Activated effector memory CD4-positive, alpha-beta T cell treated with anti-CD3 and anti-CD28 coated beads, Interleukin-2, amount 50 U/mL, for 16 hours (primary cell): ENCODE measurements at places on chromosomes 2 and 18.

DNA sequence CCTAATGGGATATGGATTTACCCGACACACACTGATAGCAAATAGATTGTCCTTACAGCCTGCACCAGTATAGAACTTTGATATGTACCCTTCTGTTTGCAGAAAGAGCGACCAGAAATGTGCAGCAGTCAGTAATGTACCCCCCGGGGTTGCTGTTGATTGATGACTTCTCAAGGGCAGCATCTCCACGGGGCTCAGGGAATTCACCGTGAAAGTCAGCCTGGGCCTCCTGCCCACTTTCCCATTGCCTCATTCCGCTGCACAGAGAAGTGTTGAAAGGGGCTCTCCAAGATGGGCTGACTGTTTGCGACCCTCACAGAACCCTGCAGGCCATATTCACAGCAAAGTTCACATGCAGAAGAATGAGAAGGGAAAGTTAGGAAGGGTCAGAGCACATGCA, 241.3 kb downstream of the PRKCE start:
- no peak for DNase-seq

GRCh38 chr2:26847307-26847654, 651 bp upstream of the DPYSL5 start:
- DNase-seq, result no peak

- no peak for DNase-seq
Observed at GRCh38 chr2:208036357-208036756, 11.0 kb upstream of the PLEKHM3 start.

DNA sequence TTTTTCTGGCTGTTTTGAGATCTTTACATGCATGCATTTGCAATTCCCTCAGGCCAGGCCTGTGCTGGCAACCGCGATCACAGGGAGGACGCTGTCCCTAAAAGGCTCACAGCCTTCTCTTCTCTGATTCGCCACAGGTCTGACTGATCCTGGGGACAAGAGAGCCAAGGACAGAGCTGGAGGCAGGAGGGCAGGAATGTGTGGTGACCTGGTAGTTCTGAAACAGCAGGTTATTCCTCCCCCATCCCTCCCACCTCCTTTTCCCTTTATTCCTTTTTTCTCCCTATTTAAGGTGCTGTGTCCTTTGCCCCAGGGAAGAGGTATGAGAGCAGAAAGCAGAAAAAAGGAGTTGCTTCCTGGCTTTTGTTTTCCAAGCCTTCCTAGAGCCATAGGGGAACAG, 21.9 kb downstream of the TMEM177 start:
- no peak for DNase-seq

GRCh38 chr2:172596776-172597175, 40.9 kb downstream of the PDK1 start:
- no peak for DNase-seq

DNA sequence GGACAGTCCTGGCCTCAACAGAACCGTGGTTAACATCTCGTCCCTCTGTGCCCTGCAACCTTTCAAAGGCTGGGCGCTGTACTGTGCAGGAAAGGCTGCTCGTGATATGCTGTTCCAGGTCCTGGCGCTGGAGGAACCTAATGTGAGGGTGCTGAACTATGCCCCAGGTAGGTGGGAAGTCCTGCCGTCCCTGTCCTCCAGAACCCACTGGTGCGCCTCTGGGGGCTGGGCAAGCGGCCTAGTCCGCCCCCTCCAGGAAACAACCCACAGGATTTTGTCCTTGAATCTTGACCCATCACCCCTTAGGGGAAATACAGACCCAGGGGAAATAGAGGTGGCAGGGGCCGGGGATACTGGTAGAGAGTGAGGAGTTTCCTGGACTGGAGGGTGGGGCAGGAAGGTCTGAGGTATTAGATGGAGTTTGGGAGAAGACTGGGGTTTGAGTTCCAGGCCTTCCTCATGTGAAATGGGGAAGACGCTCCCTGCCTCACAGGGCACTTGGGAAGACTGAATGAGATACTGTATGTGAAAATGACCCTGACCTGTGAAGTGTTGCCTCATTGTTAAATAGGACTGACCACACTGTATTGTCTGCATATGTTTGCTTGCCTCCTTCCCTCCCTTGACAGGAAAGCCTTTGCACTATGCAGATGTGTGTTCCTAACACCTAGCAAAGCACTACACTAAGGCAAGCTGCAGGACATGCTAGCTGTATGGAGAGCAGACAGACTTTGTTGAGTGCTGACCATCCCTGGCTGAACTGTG, 1.4 kb downstream of the SPR start:
- no peak for DNase-seq

- no peak for DNase-seq
Observed at GRCh38 chr2:195363496-195363895, 293.5 kb upstream of the SLC39A10 start.

- DNase-seq, result no peak
Observed at GRCh38 chr2:133710613-133711012, 142.3 kb upstream of the NCKAP5 start.

GRCh38 chr2:33380001-33380609, 96.3 kb upstream of the RASGRP3 start:
- no peak for DNase-seq

DNA sequence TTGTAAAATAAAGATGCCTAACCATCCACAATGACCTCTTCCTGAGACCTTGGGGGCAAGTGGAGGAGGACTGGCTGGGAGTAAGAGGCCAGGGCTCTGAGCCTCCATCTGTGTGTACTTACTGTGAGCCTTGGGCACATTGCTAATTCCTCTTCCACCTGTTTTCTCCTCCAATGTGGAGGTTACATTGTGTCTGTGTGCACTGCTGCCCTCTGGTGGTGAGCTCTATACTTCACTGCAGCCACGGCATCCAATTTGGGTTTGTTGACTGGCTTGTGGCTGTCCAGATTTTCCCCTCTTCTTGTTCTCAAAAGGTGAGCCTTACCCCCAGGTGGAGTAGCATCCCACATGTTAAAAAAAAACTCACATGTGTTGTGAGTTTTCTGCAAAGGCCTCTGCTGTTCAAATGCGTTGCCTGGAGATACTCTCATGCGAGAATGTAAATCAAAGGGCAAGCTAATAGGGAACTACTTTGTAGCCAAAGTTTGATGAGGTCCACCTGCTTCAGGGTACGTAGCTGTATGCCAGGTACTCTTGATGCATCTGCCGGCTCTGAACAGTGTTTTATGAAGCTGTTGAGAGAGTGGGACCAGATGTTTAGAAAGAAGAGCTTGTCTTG, 80.8 kb downstream of the APOB start:
- peak; percentile 88 for DNase-seq

DNA sequence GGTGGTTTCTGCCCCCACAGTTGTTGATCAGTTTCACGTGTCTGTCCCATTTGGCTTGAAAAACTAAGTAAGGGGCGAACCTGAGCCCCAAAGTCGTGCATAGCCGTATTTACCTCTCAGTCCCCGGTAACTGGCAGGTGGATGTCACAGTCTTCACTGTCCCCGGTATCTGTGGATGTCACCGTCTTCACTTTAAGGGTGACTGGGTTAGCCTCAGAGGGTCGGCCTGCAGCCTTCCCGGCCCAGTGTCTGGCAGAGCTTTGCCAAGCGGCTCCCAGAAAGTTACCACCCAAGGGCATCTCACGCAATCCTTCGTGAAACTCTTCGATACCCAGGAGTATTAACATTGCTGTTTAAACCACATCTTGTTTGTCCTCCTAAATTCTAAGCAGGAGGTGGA, 125.3 kb upstream of the CTDP1 start:
- DNase-seq, result no peak

- DNase-seq, result no peak
Observed at GRCh38 chr2:86283411-86284030, 53.9 kb downstream of the REEP1 start.

GRCh38 chr2:162245781-162246180, 2.5 kb upstream of the FAP start:
- no peak for DNase-seq

GRCh38 chr18:60987963-60988362, 345.3 kb upstream of the CDH20 start:
- DNase-seq, result no peak

GRCh38 chr2:37555457-37555856, 116.0 kb downstream of the CDC42EP3 start:
- DNase-seq, result no peak

- no peak for DNase-seq
Observed at GRCh38 chr2:25042321-25043240, 705 bp downstream of the EFR3B start.

DNA sequence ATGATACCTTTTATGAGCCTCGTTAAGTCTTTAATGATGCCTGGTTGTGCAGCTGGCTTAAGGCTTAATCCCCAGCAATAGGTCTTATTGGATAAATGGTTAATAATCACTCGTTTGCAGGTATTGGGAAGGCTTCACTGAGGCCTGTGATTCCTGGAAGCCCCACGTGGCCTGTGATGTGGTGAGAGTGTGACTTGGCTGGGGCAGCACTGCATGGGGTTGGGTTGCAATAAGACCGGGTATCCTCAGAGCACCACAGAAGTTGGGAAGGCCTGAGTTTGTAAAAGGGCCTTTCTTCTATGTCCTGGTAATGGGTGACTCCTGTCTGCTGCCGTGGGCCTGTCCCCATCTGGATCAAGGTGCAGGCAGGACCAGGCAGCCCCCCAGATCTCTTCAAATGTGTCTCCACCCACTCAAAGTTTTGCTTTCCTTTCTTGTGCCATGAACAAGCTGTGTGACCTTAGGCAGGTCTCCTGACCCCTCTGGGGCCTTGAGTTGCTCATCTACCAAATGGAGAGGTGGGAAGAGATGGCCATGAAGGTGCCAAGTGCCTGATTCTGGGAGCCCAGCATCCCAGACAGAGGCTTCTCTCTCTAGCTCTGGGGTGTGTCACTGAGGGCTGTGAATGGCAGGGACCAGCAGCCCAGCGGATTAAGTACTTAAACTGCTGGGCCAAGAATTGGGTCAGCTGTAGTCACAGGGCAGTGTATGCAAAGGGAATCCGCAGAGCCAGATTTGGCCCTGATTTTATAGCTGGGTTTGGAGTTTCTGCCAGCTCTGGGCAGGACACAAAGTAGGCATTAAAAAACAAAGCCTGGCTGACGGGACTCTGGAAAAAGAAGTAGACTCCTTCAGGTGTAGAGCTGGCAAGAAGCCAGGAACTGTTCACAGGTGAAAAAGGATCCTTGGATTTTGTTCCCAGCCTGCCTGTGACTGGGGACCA, 24.4 kb downstream of the LBH start:
- DNase-seq, result no peak

- DNase-seq, result no peak
Observed at GRCh38 chr2:65367524-65367923, 64.9 kb downstream of the SPRED2 start.

- DNase-seq, result no peak
Observed at GRCh38 chr18:75120521-75120920, 88.4 kb downstream of the PTGR3 start.

GRCh38 chr2:86790676-86791572, at the start of gene CD8A:
Gene CD8A, minus strand, starts transcription at chr2:86790913. Its CDS starts 88 bp downstream, at chr2:86790825.
- no peak for DNase-seq

GRCh38 chr2:131567891-131568290, 40.2 kb downstream of the CCDC74A start:
- DNase-seq, result no peak

GRCh38 chr2:31735716-31736115, 155.0 kb upstream of the SRD5A2 start:
- DNase-seq, result no peak

- no peak for DNase-seq
Observed at GRCh38 chr2:166338831-166339339, 36.9 kb downstream of the SCN9A start.

DNA sequence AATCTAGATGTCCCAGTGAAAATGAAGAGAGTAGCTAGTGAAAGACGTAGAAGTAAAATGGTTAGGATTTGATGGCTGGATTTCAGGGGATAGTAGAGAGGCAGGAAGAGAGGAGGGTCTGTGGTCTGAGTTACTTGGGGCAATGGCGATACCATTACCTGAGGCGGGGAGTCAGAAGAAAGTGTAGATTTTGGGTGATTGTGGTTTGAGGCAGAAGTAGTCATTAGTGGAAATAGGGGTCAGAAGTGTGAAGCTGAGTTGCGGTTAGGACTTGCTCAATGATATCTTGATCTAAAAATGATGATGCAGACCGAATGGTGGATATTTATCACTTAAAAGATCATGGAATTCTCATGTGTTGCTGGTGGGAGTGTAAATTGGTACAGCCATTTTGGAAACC, 41.0 kb downstream of the CEP192 start:
- DNase-seq, result no peak

DNA sequence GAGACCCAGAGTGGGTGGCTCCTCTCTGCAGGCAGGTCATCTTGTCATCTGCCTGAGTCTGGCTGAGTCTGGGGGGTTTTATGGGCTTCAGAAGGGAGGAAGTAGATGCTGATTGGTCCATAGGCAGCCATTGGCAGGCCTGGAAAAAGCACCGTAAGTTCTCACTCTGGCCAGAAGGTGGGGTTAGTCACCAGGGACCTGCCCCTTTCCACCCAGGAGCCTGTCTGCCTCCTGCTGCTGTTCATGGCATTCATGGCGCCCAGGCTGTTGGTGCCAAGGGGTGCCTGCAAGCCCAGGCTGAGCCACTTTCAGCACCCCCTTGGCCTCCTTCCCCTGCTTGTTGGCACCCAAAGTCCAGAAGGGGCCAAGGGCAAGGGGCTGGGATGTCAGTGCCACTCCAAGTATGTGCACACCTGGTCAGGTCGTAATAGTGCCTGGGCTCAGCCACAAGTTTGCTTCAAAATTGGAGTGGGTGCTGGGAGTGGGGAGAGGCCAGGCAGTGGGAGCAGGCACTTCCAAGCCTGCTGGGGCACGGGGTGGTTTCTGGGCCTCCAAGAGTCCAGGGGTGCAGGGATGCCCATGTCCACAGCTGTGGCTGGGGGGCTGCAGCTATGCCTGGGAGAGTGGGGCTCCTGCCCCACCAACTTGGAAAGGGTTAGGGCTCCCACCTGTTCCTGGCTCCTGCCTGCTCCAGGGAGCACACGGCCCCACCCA, 178.1 kb downstream of the FAM210A start:
- no peak for DNase-seq

DNA sequence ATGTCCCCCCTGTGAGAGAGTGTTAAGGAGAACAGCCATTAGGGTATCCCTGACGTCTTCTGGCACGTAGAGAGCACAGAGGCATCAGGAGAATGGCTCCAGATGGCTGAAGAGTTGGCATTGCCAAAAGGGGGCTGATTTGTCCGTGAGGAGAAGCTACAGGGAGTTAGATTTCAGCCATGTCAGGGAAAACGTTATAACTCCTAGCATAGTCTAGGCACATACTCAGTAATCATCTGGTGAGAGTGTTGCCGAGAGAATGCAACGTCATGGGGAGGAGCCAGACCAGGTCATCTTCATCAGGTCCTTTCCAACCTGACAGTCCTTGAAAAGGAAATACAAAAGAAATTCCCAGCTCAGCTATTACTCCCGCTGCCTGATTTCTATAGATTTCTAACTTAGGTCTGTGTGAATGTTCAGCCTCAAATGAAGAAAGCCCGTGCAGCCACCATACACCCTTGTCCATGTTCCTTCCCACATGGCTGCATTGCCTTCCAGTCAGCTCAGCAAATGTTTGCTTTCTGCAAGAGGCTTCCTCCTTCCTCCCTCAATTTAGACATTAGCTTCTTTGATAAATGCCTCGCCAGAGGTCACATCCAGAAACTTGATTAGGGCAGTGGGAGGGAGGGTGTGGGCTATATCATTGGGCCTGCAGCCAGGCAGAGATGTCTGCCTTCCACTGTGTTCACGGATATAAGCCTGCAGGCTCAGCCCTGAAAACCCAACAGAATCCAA, 93.0 kb downstream of the STPG4 start:
- DNase-seq, result no peak

GRCh38 chr18:57581301-57581934, 5.1 kb downstream of the FECH start:
- DNase-seq, result no peak

- DNase-seq, result no peak
Observed at GRCh38 chr2:134338208-134338607, 84.3 kb downstream of the MGAT5 start.

- DNase-seq, result no peak
Observed at GRCh38 chr2:111204706-111205105, 84.0 kb downstream of the BCL2L11 start.
